ENCODE measurements at places on chromosomes 11 and 22.

- DNase-seq, result no peak
Observed at GRCh38 chr22:48423481-48423911, 1404.2 kb downstream of the BRD1 start.

DNA sequence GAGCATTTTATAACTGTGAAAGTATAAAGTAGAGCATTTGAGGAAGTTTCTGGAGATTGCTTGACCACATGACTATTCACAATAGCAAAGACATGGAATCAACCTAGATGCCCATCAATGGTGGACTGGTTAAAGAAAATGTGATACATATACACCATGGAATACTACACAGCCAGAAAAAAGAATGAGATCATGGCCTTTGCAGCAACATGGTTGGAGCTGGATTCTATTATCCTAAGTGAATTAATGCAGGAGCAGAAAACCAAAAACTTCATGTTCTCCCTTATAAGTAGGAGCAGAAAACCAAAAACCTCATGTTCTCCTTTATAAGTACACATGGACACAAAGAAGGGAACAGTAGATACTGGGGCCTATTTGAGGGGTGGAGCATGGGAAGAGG is 30.3 kb downstream of the UVRAG start:
- DNase-seq, result no peak

- DNase-seq, result no peak
Observed at GRCh38 chr22:32073823-32074380, 30.8 kb downstream of the SLC5A1 start.

- no peak for DNase-seq
Observed at GRCh38 chr11:44747316-44747715, 20.6 kb downstream of the TSPAN18 start.

DNA sequence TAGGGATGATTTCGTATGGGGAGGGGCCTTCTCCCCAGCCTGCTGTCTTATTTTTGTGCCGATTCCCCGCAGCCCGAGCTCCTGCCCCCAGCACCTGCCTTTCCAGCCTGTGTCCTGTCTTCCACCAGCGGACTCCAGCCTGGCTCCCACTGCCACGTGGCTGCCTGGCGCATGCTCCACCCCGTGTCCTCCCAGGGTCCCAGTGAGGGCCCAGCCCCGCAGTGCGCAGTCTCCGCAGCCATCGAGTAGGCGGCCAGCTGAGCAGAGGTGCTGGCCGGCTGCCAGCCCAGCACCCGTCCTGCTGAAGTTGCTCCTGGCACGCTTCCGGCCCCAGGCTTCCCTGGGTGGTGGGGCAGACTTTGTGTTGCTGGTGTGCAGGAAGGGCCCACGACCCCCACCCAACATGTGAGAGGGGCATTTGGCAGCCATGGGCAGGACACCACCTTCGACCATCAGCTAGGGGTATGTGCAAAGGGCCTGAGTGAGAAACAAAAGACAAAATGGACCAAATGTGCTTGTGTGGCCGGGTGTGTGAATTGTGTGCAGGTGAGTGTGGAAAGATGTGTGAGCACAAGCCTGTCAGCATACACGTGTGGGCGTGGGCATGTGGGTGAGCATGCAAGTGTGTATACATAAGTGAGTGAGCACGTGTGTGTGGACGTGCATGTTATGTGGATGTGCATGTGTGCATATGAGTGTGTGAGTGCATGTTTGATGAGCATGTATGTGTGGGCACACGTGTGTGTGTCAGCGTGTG is 55.9 kb downstream of the RTN4R start:
- DNase-seq, result no peak

Measured in NCI-H446 (cell line).